Testis (tissue), 5 donors: ENCODE measurements at places on chromosomes 7 and 10.

GRCh38 chr10:125096371-125096770 lies 64.0 kb downstream of the CTBP2 start:
- no peak for DNase-seq

GRCh38 chr7:116588641-116589594 lies 64.1 kb downstream of the CAV1 start:
- no peak for DNase-seq

DNA sequence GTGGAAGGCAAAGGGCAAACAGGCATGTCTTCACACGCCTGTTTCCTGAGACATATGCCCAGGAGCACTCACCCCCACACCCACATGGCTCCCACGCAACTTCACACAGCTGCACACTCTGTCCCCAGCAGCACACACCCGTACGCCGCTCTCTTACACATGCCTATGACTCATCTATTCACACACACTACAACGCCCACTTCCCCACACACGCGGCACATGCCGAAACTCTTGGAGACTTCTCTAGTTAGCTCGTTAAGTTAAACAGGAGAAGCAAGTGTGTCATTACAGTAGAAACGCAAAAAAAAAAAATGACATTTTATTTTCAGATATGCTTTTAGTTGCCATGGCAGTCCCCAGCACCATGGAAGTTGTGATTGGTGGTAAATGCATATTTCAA lies 6.7 kb downstream of the CALN1 start:
- DNase-seq, result peak; percentile 19

DNA sequence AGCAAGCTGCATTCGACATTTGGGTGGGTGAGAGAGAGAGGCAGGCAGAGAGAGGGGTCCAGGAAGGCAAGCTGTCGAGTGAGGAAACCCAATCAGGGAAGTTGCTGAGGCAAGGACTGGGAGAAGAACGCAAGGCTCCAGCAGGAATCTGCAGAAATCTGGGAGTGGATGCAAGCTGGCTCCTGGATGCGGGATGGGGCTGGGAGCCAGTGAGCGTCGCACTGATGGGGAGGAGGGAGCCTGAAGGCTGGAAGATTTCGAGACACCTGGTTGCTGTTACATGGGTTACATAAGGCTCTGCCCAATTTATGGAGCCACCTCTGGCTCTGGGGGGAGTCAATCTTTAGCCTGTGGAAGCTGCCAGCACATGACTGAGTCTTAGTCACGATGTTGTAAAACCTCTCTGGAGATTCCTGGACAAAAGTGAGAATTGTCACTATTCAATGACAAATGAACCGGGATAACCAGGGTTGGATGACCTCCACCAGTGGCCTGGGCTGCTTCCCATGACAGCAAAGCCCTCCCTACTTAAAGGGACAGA lies 51.1 kb upstream of the ADRB1 start:
- DNase-seq, result no peak

GRCh38 chr10:132272231-132272971 lies 35.3 kb downstream of the STK32C start:
- DNase-seq, result peak; percentile 76

GRCh38 chr7:22669692-22670421 lies 57.1 kb upstream of the IL6 start:
- no peak for DNase-seq

GRCh38 chr10:132486539-132487121 lies 51.0 kb upstream of the INPP5A start:
- DNase-seq, result no peak

- no peak for DNase-seq
Measured at GRCh38 chr7:7653593-7654187, 13.1 kb downstream of the UMAD1 start.

DNA sequence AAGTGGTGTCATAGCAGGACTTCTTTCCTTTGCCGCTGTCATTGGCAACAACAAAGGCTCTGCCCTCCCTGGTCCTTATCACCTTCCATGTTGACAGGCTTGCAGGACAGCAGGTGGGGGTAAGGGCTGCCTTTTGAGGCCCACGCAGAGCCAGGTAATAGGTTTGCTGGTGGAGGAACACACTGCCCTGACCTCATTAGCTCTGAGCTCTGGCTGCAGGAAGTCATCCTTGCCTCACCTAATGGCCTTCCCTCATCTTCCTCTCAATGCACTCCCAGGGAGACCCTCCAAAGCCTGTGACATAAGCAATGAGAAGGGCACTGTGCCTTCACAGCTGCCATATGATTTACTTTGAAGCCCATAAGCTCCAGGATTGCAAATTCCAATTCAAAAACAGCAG lies 1205.2 kb upstream of the AUTS2 start:
- no peak for DNase-seq

DNA sequence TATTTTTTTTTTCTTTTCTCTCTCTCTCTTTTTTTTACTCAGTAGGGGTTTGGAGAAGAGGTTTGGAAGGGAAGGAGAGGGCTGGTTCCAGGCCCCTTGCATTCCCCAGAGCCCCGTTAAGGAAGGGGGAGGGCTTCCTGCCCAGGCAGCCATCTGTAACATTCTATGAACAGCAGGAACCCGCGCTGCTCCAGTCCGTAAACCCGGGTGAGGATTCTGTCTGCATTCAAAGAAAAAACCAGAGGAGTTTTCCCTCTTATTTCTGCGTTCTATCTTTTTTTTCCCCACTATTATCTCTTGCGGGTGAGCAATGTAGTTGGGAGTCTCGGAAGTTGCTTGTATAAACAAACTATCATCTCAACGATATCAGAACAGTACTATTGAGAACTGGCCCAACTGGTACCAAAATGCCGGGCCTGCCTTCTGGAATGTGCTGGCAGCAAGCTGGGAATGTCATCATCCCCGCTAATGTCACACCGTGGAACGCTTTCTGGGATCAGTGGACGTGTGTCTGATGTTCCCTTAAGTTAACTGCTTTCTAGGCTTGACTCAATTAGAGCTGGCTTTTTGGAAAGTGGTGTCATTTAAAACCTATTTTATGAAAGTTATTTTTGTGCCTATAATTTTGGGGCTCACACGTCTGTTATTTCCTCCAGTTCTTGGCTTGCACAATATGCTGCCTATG lies 153.1 kb upstream of the MEOX2 start:
- peak; percentile 71 for DNase-seq

DNA sequence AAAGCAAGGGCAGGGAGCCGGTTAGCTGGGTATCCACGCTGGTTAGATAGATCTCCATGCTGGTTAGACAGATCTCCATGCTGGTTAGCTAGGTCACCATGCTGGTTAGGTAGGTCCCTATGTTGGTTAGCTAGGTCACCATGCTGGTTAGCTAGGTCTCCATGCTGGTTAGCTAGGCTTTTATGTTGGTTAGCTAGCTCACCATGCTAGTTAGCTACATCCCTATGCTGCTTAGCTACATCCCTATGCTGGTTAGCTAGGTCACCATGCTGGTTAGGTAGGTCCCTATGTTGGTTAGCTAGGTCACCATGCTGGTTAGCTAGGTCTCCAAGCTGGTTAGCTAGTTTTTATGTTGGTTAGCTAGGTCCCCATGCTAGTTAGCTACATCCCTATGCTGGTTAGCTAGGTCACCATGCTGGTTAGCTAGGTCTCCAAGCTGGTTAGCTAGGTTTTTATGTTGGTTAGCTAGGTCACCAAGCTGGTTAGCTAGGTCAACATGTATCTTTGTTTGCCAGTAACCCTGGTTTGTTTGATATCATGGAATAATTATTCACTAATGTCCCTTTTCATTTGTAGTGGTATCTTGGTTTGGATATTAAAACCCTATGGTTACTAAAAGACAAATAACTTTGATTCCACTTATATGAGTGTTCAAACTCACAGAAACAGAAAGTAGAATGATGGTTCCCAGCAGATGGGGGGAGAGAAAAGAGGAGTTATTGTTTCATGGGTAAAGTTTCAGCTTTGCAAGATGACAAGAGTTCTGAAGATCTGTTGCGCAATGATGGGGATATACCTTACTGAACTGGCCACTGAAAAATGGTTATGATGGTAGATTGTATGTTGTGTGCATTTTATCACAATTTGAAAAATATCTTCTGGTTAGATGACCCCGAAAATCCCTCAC lies 136.2 kb downstream of the PRPF18 start:
- DNase-seq, result no peak

GRCh38 chr10:101291331-101292193 lies 62.3 kb upstream of the LBX1 start:
- DNase-seq, result peak; percentile 72

GRCh38 chr10:131573256-131573655 lies 261.7 kb upstream of the TCERG1L start:
- DNase-seq, result no peak

DNA sequence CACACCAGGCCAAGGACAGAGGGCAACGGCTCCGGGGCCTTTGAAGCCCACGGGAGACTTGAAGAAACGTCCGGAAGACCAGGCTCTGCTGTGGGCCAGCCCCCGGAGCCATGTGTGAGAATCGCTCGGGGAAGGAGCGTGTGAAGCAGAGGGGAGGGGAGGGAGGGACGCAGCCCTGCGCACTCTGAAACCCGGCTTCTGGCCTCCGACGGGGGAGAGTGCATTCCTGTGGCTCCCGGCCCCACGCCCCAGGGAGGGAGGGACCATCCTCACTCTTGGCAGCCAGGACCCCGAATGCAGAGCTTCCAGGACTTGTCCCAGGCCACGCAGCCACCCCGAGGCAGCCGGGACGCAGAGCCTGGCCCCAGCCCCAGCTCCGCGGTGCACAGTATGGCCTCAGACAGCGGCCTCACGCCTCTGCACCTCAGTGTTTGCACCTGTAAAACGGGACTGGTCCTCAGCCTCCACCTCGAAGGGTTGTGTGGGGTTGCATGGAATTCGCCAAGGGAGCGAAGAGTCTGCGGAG lies 67.4 kb downstream of the PDGFA start:
- no peak for DNase-seq

- no peak for DNase-seq
Measured at GRCh38 chr7:115516341-115516740, 514.2 kb downstream of the TFEC start.

DNA sequence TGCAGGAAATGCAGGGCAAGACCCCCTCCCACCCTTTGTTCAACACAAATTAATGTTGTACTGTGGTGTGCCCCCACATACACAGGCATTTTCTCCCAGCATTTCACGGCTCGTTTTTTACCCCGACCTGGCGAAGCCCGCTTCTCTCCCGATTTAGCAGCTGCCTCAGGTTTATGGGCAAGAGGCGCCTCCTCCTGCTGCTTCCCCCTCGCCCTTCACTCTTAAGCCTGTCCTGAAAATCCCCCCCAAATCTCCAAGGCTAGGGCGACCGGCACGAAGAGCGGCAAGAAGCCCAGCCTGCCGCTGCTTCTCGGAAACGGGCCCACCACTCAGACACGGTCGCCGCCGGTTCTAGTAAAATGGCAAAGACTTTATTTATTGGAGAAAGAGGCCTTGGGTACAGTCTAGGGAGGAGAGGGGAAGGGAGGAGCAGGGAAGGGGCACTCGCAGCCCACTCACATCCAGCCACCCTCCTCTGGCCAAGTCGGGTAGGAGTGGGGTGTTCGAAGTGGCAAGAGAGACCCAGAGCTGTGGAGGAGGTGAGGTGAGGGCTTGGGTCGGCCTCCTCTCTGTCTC lies 3.3 kb downstream of the LBX1 start:
- DNase-seq, result no peak

DNA sequence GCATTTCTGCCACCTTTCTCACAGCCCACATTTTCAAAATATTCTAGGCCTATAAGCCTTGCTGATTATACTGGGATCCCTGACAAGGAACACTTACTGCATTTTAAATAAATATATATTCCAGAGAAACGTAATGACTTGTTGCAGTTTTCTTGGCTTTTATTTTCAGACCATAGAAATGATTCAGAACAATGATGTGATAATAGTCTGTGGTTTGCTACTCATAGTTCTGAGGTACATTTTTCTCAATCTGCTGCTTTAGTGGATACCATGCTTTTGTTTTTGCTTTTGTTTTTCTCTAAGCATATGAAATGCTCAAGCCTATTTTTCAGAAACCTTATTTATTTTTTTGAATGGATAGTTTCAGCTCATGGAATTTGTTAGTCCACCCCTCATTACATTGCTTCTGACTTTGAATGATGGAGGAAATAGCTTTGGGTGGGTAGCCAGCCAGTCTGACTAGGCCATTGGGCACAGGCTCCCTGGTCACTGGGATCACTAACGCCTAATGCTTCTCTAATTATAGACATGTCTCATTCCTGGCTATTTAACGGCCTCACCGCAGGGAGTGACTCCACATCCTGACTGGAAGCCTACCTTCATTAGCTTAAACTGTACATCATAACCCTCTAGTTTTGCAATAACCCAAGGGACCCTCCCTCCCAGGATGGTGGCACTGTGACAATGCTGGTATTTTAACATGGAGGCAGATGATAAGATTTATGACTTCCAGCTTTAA lies 66.1 kb downstream of the MBL2 start:
- DNase-seq, result no peak

GRCh38 chr10:121414366-121415062 lies 183.7 kb downstream of the FGFR2 start:
- no peak for DNase-seq
